ENCODE measurements at places on chromosomes 2 and 18. TPM values are rescaled to one million over a fixed set of nuclear protein-coding genes. Genes with fewer than 3 reads are reported as not detected.
A peak's percentile ranks its signal among the peaks of the same experiment; 100 is the strongest.

DNA sequence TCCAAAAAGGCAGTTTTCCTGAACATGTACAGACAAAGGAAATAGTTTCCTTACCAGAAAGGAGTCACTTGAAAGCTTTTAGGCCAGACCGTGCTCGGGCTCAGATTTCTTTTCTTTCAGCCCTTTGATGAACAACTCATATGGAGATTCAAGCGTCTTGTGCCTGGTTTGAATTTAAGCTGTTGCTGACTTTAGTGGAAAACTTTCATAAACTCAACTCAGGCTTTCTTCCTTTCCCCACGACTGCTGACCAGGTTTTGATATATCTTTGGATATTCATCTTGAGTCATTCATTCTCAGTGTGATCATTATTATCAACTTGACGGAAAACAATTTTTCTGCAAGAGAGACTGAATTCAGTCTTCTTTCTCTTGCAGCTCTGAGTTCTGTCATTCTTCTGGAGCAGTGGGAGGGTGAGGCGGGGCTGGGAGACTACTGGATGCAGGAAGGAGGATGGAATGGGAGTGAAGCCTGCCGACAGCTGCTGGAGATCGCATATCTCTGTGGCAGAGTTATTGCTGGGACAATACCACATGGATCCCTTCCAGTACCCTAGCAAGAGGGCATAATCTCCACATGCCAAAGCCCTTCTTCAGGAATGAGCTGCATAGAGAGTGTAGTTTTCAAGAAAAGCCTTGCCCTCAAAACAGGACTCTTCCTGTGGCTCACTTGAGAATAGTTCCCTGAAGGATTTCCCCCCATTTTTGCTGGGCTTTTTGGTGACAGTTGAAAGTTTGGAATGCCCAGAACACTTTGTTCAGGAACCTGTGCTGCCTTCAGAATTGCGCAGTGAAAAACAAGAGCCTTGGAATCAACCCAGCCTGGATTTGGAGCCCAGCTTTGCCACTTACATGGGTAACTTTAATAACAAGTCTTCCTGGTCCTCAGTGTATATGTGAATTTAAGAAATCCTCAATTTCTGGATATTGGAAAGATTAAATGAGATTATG is 364.4 kb downstream of the ZNF521 start:
- no peaks in the 10 kb centered on the region for H3K27me3 ChIP-seq
- DNase-seq, result no peak
- H3K4me1 ChIP-seq, result no peaks in the 10 kb centered on the region
- H3K36me3 ChIP-seq, result no peaks in the 10 kb centered on the region

GRCh38 chr2:230447455-230448451 is 31.8 kb downstream of the SP100 start:
- H3K27me3 ChIP-seq, result no peaks in the 10 kb centered on the region
- no peak for DNase-seq
- no peak overlapping the region for H3K27ac ChIP-seq
- peaks cover 68% of the 10 kb centered on the region for H3K36me3 ChIP-seq
- H3K4me3 ChIP-seq, result no peak overlapping the region

DNA sequence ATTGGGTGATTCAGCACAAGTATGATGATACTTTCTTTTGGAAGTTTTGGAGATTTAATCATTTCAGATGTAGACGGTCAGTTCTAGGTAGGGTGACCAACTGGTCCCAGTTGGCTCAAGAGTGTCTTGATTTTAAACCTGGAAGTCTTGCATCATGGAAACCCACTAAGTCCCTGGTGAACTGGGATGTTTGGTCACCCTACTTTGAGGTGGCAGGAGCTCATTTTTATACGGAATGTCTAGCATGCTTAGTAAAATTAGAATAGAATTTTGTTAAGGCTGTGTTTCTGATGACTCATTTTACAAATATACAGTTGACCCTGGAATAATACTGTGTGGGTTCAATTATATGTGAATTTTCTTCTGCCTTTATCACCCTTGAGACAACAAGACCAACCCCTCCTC is 61.5 kb upstream of the DOCK10 start:
- H3K4me3 ChIP-seq, result no peak overlapping the region
- no peaks in the 10 kb centered on the region for H3K27me3 ChIP-seq
- peaks cover 8% of the 10 kb centered on the region for H3K4me1 ChIP-seq
- H3K27ac ChIP-seq, result peak overlapping the region; percentile 16

- no peak overlapping the region for H3K4me3 ChIP-seq
- H3K36me3 ChIP-seq, result no peaks in the 10 kb centered on the region
- H3K27ac ChIP-seq, result no peak overlapping the region
- DNase-seq, result peak; percentile 42
- H3K4me1 ChIP-seq, result no peaks in the 10 kb centered on the region
- peaks cover 25% of the 10 kb centered on the region for H3K27me3 ChIP-seq
Measured at GRCh38 chr18:58496937-58497336, 132.0 kb downstream of the ALPK2 start.

GRCh38 chr2:72126186-72127100 is 21.2 kb downstream of the CYP26B1 start:
- H3K27ac ChIP-seq, result no peak overlapping the region
- H3K4me1 ChIP-seq, result peaks cover 6% of the 10 kb centered on the region
- H3K4me3 ChIP-seq, result no peak overlapping the region
- no peaks in the 10 kb centered on the region for H3K36me3 ChIP-seq
- no peaks in the 10 kb centered on the region for H3K27me3 ChIP-seq
- DNase-seq, result no peak

DNA sequence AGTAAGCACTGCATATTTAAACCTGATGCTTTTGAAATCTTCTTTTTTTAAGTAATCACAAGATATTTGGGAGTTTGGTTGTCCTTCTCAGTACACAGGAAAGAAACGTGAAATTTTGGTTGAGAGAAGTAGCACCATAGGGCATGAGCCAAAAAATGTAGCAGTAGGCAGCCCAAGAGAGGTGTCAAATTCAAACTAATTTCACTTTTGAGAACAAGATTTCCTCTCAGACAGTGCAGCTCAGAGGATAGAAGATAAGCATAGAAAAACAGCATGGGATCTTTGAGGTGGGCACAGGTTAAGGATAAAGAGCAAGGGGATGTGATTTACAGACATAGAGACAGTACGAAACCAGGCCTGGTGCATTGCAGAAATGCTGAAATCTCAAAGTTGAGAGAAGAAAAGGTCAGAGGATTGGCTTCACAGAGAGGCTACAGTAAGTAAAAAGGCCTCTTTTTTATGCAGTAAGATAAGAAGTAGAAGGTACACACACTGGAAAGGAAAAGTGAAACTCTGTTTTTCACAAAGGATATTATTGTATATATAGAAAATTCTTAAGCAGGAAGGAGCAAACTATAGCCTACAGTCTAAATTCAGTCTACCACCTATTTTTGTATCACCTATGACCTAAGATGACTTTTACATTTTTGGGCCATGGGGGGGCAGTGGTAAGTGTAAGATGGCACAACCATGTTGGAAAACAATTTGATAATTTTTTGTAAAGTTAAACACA is 89.8 kb downstream of the PKP4 start:
- no peak overlapping the region for H3K27ac ChIP-seq
- no peak for DNase-seq
- H3K36me3 ChIP-seq, result peaks cover 33% of the 10 kb centered on the region
- H3K4me1 ChIP-seq, result no peaks in the 10 kb centered on the region
- H3K4me3 ChIP-seq, result no peak overlapping the region

DNA sequence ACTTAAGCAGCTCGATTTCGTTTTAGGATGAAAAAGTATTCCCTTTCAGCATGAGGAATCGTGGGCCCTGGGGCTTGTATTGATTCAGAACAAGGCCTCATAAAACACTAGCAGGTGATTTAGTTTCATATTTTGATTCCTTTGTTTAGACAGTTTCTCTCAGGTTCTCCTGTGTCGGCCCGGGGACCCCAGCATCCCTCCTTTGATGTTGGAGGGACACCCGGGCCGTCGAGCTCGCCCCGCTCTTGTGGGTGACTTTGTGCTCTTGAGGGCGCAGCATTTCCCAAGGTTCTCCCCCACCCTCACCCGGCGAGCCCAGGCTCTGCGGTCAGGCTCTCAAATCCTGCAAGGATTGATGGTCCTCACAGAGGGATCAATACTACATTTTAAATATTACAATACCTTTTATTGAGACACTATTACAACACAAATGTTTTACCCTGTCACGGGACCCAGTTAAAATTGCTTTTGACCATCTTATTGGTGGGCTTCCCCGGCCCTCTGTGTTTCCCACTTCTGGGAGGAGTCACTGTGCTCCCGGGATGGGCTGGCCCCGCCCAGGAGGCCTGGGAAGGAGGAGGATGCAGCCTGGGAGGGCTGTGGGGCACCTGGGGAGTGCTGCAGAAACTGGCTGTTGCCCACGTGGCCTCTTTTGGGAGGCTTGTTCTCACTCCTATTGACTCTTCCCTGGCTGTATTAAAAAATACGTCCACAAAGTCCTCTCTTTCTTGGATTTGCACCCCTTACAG is 222.6 kb downstream of the INSIG2 start:
- no peaks in the 10 kb centered on the region for H3K36me3 ChIP-seq
- H3K4me3 ChIP-seq, result no peak overlapping the region
- H3K27ac ChIP-seq, result no peak overlapping the region
- DNase-seq, result no peak
- no peaks in the 10 kb centered on the region for H3K27me3 ChIP-seq

DNA sequence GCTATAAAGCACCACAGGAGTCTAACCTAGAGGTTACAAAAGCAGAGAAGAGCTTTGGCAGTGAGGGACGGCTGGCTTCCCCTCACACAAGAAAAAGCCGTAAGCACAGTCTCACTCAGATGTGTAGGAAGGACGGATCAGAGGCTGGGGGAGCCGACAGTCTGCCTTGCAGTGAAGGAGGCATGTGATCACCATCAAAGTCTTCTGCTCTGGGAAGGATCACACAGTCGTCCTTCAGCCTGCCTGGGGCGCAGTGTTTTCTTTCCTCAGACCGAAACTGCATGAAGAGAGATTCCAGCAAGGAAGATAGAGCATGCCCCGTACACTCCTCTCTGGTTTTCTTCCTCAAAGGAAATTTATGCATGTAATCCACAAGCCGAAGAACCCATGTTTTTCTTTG is 24.1 kb downstream of the GATA6 start:
- peaks cover 5% of the 10 kb centered on the region for H3K36me3 ChIP-seq
- no peaks in the 10 kb centered on the region for H3K27me3 ChIP-seq
- H3K27ac ChIP-seq, result no peak overlapping the region
- H3K4me1 ChIP-seq, result no peaks in the 10 kb centered on the region
- no peak overlapping the region for H3K4me3 ChIP-seq
- no peak for DNase-seq

Gene LBH
- 1.7 TPM for total RNA-seq

- H3K4me3 ChIP-seq, result no peak overlapping the region
- peaks cover 12% of the 10 kb centered on the region for H3K36me3 ChIP-seq
Measured at GRCh38 chr18:35969676-35970075, 2.8 kb upstream of the RMP24 start.

Gene KCNG2
- not detected for total RNA-seq

Gene TWIST2
- total RNA-seq, result 30.2 TPM

GRCh38 chr2:15169326-15170069 is 391.6 kb downstream of the NBAS start:
- H3K27me3 ChIP-seq, result no peaks in the 10 kb centered on the region
- peaks cover 9% of the 10 kb centered on the region for H3K36me3 ChIP-seq
- H3K4me1 ChIP-seq, result peaks cover 17% of the 10 kb centered on the region
- peak; percentile 77 for DNase-seq
- H3K27ac ChIP-seq, result peak overlapping the region; percentile 83

GRCh38 chr2:127080226-127080937 is 26.6 kb downstream of the BIN1 start:
- peak overlapping the region; percentile 63 for H3K27ac ChIP-seq
- no peak overlapping the region for H3K4me3 ChIP-seq
- peak; percentile 33 for DNase-seq
- H3K27me3 ChIP-seq, result no peaks in the 10 kb centered on the region

- no peak overlapping the region for H3K4me3 ChIP-seq
- H3K27ac ChIP-seq, result peak overlapping the region; percentile 40
- H3K4me1 ChIP-seq, result peaks cover 21% of the 10 kb centered on the region
- no peaks in the 10 kb centered on the region for H3K27me3 ChIP-seq
Measured at GRCh38 chr2:107737756-107738155, 88.9 kb upstream of the RGPD4 start.

Gene CCDC150
- total RNA-seq, result 5.5 TPM

Gene PLCL1
- total RNA-seq, result 0.12 TPM

Gene CEBPZ
- total RNA-seq, result 46.6 TPM

Gene SLC8A1
- 1.7 TPM for total RNA-seq

Gene LCT
- not detected for total RNA-seq

DNA sequence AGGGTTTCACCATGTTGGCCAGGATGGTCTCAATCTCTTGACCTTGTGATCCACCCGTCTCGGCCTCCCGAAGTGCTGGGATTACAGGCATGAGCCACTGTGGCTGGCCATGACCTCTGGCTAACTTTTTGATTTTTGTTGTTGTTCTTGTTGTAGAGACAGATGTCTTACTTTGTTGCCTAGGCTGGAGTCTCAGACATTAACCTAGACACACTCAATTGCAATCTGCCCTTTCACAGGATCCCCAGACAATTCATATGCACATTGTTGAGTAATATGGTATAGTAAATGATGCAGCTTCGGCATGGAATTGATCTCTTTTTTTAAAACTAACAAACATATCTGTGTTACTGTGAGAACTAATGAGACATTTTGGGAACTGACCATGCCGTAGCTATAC is 130.5 kb upstream of the CCDC195 start:
- no peak overlapping the region for H3K4me3 ChIP-seq
- H3K36me3 ChIP-seq, result peaks cover 7% of the 10 kb centered on the region

DNA sequence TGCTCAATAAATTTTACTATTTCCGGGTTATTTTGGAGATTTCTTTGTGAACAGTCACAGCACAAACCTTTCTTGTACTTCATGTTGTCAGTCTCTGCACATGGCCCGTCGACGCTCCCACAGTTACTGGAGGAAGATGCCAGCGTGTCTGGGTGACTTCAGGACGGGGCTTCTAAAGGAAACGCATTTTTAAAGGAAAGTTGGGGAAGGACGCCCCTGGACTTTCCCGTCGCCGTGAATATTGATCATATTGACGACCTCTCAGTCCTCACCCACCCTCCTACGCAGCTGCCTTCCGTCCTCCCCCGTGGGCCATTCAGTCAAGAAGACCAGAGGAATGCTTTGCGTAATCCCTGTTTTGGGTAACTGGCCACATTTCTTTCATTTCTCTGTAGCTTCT is 71.1 kb upstream of the SNTG2 start:
- H3K4me3 ChIP-seq, result no peak overlapping the region
- no peaks in the 10 kb centered on the region for H3K4me1 ChIP-seq

DNA sequence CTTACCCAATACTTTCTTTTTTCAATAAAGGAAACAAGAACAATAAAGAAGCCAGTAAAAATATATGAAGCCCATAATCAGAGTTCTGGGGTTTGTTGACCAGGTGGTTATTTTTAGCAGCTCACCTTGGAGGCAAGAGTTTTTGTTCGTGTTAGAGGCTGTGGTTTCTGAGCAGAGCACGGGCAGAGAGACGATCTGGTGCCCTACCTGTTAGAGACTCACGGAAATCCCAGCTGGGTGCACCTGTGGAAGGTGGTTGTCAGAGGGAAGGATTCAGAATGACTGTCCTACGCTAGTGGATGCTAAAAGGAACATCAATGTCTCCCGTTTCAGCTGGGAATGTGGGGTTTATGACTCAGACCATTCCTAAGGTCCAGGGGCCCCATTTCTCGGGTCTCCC is 87.6 kb downstream of the NRP2 start:
- peaks cover 19% of the 10 kb centered on the region for H3K4me1 ChIP-seq
- H3K36me3 ChIP-seq, result peaks cover 7% of the 10 kb centered on the region
- H3K27me3 ChIP-seq, result no peaks in the 10 kb centered on the region
- H3K4me3 ChIP-seq, result no peak overlapping the region

All from MCF 10A (cell line).